Left renal pelvis (tissue), 4 donors: ENCODE measurements at places on chromosomes 13 and 19.

DNA sequence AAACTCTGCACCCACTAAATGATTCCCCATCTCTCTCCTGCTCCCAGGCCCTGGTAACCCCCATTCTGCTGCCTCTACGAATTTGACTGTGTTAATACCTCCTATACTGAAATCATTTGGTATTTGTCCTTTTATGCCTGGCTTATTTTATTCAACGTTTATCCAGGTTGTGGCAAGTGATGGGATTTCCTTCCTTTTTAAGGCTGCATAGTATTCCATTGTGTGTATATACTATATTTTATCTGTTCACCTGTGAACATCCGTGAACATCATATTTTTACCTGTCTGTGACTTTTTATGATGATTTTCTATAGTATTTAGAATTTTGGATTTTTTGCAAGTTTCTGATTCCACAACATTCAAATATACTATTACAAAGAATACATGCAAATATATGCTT is 13.9 kb upstream of the CEBPG start:
- DNase-seq: no peak

DNA sequence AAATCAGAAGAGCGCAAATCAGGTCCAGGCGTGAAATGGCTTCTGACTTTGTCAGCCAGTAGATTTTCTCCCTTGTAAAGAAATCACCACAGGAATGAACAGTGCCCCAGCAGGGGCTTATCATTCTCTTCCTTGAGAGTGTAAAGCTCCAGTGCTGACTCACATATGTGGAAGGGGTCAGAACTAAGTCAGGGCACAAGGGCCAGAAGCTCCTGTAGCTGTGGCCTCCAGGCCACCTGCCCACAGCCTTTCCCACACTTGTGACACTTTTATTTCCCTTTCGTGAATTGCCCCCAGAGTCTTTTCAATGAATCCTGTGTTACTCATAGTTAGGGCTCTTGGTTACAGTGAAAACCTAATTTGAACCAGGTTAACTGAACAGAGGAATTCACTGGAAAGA is 99.6 kb downstream of the SUCLA2 start:
- no peak for DNase-seq

DNA sequence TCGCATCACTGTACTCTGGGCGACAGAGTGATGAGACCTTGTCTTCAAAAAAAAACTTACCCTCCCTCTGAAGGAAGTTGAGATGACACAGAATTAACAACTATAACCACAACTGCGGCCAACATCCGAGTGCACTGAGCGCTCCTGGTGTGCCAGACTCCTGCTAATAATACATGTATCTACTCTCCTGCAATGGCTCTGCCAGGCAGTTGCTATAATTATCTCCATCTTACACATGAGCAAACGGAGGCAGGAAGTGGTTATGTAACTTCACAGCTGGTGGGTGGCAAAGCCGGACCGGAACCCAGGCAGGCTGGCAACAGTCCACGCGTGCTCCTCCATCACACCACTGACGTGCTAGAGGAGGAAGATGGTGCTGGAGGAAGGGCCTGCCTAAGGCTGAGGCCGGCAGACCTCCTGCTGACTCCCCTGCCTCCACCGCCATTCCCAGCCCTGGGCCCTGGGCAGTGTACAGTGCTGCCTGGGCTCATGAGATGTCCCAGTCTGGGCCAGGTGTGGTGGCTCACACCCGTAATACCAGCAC is 12.6 kb downstream of the XRCC1 start:
- DNase-seq: no peak

- no peak for DNase-seq
These were observed 184.6 kb downstream of the RGCC start for GRCh38 chr13:41641961-41642360.
